ENCODE measurements at places on chromosomes 3 and 15.
A peak's percentile ranks its signal among the peaks of the same experiment; 100 is the strongest.

DNA sequence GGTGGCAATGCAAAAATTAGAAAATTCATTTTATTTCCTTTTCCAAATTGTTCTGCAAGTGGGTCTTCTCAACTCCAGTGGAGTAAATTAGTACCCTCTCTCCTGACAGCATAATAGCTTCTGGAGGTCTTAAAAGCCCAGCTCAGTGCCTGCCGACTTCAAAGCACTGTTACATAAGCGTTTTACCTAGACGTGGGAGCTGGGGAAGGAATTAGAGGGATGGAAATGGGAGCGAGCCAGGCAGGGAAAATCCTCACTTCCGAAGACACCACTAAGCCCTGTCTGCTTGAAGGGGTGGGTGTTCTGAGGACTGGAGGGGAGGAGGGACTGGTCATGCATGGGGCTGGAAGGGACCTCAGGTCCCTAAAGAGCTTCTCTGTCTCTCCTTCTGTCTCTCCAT, 77.2 kb upstream of the SLC6A1 start:
- DNase-seq = no peak

DNA sequence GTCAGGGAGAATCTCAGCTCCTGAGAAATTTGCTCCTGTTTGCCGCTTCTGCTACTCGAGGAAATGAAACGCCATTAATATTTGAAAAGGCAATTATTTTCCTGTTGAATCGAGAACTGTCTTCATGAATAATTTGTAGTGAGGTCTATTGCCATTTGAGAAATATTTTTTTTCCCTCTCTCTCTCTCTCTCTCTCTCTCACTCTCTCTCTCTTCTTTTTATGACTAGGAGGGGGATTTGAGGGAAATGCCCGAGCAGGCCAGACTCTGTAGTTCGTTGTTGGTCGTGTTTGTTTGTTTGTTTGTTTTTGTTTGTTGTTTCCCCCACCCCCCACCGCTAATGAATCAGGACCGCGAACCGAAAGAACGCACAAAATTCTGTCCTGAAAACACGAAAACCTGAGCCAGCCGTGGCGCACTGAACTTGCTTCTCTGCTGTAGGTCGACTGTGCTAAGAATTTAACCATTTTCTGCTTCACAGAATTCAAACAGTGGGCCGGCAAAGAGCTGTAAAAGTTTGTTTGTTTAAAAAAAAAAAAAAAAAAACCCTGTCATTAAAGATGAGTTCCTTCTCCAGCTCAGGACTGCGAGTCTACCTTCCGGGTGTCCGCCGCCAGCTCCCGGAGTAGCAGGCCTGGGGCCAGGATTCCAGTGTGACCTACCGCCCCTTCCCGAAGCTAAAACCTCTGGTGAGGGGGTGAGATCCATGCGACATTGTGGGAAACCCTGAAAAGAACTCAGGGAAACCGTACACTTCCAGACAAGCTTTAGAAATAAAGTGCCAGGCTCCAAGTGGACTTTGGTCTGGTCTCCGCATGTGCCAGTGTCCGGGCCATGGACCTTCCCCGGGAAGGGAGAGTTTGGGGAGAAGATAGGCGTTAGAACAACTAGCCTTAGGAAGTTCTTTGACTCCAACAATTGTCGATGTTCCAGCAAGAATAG, 12.1 kb downstream of the ZIC4 start:
- no peak for DNase-seq

DNA sequence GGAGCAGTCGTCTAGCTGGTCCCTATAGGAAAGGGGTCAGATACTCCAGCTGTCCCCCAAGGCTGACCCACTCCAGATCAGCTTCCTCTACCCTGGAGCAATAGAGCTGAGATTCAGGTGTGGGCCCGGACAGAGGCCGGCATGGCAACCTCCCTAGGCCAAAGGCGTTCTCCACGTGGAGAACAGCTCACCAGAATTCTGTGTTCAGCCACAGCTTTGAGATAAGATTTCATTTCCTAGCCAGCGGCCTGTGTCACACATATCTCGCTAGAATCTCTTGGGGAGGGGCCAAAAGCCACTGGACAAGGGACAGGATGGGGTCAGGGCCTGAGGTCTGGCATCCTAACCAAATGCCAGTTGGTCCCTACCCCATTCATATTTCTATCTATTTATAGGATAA, 20.1 kb downstream of the SRGAP3 start:
- no peak for DNase-seq

DNA sequence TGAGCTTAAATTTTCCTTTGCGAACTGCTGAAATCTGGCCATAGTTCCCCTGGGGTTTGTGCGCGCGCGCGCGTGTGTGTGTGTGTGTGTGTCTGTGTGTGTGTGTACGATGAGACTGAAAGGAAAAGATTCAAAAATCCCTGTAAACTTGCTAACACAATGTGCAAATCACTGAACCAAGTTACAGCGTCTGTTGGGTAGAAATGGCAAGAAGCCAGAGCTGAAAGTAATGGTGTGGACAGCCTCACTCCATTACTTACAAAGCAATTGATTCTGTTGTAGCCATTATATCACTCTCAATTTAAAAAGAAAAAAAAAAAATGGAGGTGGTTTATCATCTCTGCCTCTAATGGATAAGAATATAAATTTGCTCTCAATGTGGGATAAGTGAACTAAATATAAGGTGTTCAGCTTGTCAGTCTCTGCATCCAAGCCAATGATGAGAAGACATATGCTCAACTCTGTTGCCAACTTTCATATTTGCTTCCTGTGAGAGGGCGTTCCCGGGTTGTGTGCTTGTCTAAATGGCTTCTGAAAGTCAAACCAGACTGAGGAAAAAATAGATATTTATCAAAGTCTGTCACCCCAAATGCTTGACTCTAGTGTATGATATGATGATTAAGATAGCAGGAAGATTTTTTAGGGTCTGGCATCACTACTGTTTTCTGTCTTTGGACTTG, 422.2 kb downstream of the ZNF385D start:
- no peak for DNase-seq

- no peak for DNase-seq
Observed at GRCh38 chr15:50134524-50135024, 15.5 kb upstream of the ATP8B4 start.

DNA sequence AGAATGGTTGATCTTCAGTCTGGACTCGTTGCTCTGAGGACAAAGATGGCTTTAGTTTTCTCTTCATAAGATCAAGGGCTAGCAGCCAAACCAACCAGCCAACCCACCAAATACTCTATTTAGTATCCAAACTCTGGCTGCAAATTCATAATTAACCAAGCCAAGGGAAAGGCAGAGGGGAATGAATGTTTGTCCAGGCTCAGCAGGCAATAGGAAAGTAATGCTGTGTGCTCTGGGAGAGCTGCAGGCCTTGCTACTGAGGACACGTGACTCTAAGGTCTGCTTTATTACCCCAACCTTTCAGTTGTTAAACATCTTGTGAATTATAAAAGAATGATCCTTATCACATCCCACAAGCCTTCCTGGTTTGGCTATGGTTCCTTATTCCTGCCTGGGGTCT, 52.3 kb upstream of the GALNT15 start:
- no peak for DNase-seq

DNA sequence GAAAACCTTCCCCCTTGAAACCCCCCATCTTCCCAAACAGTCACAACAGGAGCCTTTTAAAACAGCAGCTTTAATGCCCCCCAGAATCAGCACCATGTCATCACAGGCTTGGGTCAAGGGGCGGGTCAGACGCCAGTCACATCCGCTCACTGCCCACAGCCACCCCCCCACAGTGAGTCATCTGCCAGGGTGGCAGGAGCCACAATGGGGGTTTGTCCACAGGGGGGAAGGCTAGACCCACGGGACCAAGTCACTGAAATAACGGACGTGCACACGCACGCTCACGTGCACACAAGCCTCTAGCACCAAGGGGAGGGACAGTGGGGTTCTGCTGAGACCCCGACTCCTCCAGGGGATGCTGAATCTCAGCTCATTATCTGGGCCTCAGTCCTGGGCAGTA, 441 bp upstream of the UCN2 start:
- no peak for DNase-seq

GRCh38 chr15:42577514-42578031, 2.2 kb downstream of the STARD9 start:
- no peak for DNase-seq

GRCh38 chr3:123379041-123379830, 69.7 kb downstream of the ADCY5 start:
- DNase-seq = no peak

GRCh38 chr3:54783611-54784010, 144.2 kb downstream of the LRTM1 start:
- no peak for DNase-seq

DNA sequence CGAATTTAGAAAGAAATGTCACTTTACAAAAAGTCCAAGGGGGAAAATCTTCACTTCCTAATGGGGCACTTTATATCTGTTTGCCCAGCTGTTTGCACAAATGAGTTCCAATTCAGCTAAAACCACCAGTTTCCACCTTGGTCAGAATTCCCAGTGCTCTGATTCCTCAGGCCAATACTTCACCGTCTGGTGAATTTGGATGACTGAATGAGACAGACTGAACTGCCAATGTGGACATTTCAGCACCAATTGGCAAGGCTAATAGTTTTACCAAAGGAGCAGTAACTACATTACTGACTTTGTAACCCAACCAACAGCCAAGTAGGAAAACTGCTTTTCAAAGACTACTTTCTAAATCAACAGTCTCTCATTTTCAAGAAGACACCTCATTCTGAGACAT, 51.8 kb downstream of the ABI3BP start:
- DNase-seq = no peak

DNA sequence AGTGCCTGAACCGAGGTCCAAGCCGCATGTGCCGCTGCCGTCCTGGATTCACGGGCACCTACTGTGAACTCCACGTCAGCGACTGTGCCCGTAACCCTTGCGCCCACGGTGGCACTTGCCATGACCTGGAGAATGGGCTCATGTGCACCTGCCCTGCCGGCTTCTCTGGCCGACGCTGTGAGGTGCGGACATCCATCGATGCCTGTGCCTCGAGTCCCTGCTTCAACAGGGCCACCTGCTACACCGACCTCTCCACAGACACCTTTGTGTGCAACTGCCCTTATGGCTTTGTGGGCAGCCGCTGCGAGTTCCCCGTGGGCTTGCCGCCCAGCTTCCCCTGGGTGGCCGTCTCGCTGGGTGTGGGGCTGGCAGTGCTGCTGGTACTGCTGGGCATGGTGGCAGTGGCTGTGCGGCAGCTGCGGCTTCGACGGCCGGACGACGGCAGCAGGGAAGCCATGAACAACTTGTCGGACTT, 7.1 kb downstream of the DLL4 start:
- no peak for DNase-seq

GRCh38 chr3:182692695-182693094, 100.6 kb upstream of the ATP11B start:
- no peak for DNase-seq

- DNase-seq = no peak
Observed at GRCh38 chr15:84766461-84767035, 18.2 kb downstream of the ZNF592 start.

DNA sequence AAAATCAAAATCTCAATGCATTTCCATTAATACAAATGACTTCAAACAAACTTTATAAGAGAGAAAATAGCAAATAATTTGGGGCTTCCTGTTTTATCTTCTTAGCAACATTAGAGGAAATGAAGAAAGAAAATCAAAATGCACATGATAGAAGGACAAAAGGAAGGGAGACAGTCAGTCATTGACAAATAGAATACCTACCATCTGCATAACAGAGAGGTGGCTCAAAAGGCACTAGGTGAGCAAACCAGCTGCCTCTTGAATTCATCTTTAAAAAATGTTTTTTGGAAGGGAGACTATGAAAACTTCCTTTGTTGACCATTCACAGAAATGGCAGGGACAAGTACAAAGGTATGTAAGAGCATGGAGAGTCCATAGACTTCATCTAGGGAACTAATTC, 9.4 kb downstream of the NMNAT3 start:
- DNase-seq = no peak

DNA sequence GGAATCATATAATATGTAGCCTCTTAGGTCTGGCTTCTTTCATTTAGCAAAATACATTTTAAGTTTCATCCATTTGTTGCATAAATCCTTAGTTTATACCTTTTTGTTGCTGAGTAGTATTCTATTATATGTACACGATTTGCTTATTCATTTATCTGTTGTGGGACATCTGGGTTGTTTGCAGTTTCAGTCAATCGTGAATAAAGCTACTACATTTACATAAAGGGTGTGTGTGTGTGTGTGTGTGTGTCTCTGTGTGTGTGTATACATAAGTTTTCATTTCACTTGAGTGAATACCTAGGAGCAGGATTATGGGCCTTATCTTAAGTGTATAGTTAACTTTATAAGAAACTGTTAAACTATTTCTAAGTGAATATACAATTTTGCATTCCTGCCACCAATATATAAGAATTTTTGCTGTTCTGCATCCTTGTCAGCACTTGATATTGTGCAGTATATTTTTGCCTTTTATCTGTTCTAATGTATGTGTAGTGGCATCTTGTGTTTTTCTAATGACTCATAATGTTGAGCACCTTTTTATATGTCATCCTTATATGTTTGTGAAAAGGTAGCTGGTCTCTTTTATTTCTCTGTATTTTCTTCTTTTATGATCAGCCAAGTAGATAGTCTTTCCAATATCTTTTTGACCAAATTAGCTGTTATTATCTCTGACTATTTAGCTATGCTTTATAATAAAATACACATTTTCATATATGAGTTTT, 55.0 kb downstream of the GLCE start:
- DNase-seq = no peak

DNA sequence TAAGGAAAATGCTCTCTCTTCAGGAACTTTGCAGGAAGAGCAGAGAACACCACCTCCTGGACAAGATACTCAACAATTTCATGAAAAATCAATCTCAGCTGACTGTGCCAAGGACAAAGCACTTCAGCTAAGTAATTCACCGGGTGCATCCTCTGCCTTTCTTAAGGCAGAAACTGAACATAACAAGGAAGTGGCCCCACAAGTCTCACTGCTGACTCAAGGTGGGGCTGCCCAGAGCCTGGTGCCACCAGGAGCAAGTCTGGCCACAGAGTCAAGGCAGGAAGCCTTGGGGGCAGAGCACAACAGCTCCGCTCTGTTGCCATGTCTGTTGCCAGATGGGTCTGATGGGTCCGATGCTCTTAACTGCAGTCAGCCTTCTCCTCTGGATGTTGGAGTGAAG, 200.5 kb downstream of the AKAP13 start:
- no peak for DNase-seq

DNA sequence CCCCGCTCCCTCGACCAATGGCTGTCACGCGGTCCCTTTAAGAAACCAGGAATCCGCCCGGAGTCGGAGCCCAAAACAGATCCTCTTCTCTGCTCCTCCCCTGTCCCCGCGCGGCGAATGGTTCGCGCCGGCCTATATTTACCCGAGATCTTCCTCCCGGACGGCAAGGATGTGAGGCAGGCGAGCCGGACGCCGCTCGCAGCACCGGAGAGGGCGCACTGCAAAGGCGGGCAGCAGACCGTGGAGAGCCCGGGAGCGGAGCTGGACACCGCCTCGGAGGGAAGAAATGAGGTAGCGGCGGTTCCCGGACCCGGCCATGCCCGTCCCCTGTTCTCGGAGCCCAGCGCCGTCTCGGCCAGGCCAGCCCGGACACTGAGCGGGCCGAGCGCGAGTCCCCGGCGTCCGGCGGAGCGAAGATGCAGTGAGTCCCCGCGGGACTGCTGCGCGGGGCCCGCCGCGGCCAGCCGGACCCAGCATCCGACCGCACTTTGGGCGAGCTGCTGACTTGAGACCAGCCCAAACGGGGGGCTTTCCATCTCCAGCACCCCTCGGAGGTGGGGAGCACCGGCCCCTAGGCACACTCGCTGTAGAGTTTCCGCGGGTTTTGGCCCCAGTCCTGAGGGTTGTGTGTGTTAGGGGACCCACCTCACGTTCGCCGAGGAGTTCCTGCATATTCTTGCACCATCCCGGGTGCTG, at the start of gene FAM43A:
Gene FAM43A (plus strand): TSS at position 166 of the 696 bp plus-strand sequence. CDS start 944 bp downstream, outside the sequence.
- DNase-seq = peak; percentile 69

GRCh38 chr3:171874879-171875278, 31.7 kb downstream of the TMEM212 start:
- no peak for DNase-seq

GRCh38 chr3:18237251-18238005, 187.7 kb downstream of the SATB1 start:
- peak; percentile 13 for DNase-seq
